ENCODE measurements at places on chromosomes 2 and 18.

DNA sequence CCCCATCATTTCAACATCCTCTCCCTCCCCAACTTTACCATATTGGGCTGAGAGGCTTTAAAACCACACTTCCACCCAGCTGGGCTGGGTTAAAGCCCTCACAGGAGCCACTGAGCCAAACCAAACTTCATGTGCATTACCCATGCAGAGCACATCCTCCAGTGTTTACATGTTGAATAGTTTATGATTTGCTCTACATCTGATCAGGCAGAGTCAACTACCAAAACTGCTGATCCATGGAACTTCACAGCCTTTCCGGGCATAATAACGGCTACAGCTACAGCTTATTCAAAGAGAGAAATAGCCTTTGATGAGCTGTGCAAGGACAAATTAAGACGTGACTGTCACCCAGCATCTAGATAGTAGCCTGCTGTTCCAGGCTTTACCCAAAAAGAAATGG lies 39.0 kb downstream of the MAIP1 start:
- DNase-seq = no peak

DNA sequence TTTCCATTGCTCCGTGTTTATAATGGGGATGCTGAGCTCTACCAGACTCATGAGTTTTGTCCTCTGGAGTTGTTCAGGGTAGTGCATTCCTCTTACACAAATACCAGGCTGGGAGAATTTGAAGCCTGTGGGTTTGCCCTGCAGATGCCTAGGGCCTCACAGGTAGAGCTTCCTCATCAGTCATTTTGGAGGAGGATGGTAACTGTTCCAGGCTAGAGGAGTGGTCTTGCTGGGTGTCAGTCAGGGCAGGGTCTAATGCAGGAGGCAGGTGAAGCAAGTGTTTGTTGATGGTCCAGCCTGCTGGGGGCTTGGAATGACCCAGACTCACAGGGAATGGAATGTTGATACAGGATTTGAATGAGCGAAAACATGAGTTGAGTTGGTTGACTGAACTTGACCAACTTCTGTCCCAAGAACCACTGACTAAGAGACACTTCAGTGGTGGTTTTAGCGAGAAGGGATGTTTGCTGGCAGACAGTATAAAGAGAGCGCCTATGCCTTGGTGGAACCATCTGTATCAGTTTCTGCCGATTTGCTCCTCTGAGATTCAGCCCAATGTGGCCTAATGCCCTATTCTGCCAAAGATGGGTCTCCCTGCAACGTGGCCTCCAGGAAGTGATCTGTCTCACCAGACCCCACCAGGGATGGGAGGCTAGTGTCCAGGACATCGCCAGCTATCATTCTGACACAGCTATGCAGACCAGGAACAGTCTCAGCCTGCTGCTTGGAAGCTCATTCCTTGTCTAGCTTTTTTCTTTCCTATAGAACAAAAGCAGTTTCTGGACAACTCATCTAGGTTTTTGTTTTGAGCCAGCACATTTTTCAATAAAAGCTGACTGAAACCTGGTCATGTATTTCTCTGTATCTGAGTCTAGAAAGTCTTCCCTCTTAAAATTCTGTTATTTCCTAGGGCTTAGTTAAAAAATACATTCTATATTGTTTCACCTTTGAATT lies 9.3 kb downstream of the IL1R2 start:
- DNase-seq = no peak

- DNase-seq = peak; percentile 19
These were observed 59.9 kb upstream of the REG3A start for GRCh38 chr2:79219383-79219988.

GRCh38 chr2:817336-818015 lies 133.2 kb upstream of the SNTG2 start:
- no peak for DNase-seq

- peak; percentile 97 for DNase-seq
These were observed 12.6 kb upstream of the KCMF1 start for GRCh38 chr2:84958135-84959059.

- no peak for DNase-seq
These were observed 71.0 kb downstream of the GALNT14 start for GRCh38 chr2:31067259-31067658.

GRCh38 chr2:70133491-70134322 lies 46.4 kb downstream of the PCBP1 start:
- no peak for DNase-seq

DNA sequence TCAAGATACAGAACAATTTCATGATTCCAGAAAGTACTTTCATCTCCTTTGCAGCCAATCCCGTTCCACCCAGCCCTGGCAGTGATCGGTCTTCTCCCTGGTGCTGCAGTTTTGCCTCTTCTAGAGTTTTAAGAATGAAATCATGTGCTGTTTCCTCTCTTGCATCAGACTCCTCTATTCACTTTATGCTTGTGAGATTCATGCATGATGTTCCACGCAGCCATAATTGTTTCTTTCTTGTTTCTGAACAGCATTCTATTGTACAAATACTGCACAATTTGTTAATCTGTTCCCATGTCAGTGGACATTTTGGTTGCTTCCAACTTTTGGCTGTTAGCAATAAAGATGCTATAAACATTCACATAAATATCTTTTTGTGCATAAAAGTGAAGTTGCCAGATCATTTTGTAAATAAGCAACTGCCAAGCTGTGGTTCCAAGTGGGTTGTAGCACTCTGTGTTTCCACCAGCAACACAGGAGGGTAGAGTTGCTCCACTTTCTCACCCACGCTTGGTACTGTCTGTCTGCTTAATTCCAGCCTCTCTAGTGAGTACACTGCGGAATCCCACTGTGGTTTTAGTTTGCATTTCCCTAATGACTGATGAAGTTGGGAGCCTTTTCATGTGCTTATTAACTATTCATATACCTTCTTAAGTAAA lies 104.5 kb downstream of the TWIST2 start:
- DNase-seq = peak; percentile 49

- DNase-seq = no peak
These were observed 21.5 kb upstream of the ANXA4 start for GRCh38 chr2:69720404-69720803.

- DNase-seq = peak; percentile 1
These were observed 17.5 kb downstream of the C18orf63 start for GRCh38 chr18:74333091-74333490.

GRCh38 chr2:32715391-32715841 lies 87.6 kb downstream of the TTC27 start:
- peak; percentile 22 for DNase-seq

- DNase-seq = peak; percentile 76
These were observed 76.8 kb downstream of the ALPK2 start for GRCh38 chr18:58552057-58552461.

GRCh38 chr2:25341011-25341727 lies 556 bp downstream of the DNMT3A start:
- DNase-seq = no peak

GRCh38 chr2:78202986-78203670 lies 681.0 kb upstream of the LRRTM4 start:
- no peak for DNase-seq

- DNase-seq = no peak
These were observed 21.0 kb upstream of the CTLA4 start for GRCh38 chr2:203846490-203847105.

DNA sequence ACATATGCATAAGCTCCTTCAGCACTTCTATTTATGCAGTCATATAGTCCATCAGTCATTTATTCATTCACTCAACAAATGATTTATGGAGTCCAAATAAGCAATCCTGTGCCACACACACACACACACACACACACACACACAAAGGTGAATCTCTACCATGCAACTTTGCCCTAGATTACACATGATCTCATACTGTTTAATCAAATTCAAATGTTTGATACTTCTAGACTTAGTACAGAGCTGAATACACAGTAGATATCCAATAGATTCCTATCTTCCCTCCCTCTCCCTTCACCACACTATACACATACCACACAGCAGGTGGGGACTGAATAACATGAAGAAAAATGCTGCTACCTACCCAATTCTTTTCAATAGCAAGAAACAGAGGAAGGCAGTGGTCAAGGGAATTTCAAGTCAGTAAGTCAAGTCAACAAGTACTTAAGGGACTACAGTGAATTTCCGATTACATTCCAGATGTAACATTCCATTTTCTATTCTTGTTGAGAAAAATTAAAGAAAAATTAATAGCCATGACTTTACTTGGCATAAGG lies 65.4 kb downstream of the EPG5 start:
- DNase-seq = no peak

DNA sequence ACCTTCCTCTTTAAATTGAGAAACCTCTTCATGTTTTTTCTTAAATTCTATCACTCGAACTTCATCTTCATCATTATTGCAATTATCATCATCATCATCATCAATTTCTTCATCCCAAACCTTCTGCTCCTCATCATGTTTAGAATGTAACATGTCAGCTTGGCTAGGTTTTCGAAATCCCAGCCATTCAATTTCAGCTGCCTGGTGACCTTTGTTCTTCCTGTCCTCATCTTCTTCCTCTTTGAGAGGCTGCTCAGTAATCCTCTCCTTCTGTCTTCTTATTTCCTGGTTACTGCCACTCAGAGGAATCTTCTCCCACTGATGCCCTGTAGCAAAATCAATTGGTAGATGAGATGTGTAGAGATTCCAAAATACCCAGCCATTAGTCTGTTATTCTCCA lies 4.2 kb downstream of the ERMN start:
- no peak for DNase-seq

DNA sequence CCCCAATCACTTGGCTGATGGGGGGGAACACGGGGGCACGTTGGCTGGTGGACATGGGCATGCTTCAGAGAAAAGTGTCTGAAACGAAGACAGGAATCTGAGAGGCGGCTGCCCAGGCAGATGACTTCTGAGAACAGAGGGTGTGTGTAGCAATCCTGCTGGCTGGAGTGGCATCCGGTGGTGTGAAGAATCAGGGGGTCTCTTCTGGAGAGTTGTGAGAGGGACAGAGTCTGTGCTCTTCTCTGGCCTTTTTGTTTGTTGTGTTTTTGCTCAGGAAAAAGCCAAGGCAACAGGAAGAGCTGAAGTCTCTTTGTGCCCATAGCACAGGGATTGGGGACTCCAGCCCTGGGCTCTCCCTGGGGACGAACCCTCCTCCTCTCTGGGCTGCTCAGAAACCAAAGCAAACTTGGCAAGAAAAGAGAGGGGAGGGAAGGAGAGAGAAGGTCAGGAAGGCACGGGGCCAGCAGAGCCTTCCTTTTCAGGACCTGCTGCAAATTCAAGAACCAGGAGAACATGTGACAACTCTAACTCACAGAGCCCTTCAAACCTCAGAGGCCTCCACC lies 97.0 kb upstream of the SMAD2 start:
- DNase-seq = no peak

Data from fibroblast of skin of right biceps (primary cell).